Activated CD4-positive, alpha-beta T cell treated with anti-CD3 and anti-CD28 coated beads, Interleukin-2, amount 10 ng/mL, durations not matched to agents 7 days and 5 days (primary cell): ENCODE measurements at places on chromosomes 7 and 10.
A peak's percentile ranks its signal among the peaks of the same experiment; 100 is the strongest.

GRCh38 chr7:157292770-157293412, 43.9 kb upstream of the DNAJB6 start:
- no peak for DNase-seq

- DNase-seq: no peak
Measured at GRCh38 chr7:40599836-40600235, 465.0 kb downstream of the SUGCT start.

DNA sequence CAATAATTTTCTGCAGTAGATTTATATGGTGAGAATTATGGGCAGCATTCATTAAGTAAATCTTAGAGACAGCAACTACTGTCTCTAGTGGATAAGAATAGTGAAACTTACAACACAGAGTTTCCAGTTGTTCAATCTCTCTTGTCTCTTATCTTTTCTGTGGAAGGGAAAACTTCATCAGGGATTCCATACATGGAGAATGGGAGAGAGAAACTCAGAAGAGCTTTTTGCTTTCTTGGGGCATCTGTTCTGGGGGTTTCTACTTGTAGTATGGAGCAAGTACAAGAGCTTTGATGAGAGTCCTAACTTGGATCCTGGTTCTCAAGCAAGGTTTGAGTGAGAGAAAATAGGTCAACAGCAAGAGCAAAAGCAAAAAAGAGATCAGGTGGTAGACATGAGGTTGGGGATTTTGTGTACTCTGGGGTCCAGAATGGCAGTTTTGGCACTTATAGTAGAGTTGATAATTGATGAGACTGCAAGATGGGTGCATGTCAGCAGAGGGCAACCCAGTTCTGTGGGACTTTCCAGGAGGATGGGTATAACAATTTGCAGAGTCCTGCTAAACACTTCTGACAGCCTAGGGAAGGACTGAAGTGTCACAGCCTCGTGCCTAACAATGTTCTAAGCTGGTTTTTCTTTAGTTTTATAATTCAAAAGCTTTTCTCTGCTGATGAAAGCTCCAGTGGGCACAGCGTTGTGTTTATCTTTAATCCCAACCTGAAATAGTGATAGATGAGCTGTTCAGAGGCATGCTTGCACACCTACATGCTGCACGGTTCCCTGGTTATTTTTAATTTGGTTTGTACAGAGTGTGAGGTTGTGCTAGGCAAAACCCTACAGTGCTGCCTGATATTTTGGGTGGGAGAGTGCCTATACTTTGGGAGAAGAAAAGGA, 32.0 kb upstream of the STRIP2 start:
- peak; percentile 18 for DNase-seq

GRCh38 chr7:36591636-36592035, 132.7 kb downstream of the AOAH start:
- DNase-seq: no peak

GRCh38 chr7:81195033-81195432, 276.2 kb upstream of the SEMA3C start:
- no peak for DNase-seq

- DNase-seq: no peak
Measured at GRCh38 chr10:61882621-61883370, 18.7 kb upstream of the ARID5B start.

DNA sequence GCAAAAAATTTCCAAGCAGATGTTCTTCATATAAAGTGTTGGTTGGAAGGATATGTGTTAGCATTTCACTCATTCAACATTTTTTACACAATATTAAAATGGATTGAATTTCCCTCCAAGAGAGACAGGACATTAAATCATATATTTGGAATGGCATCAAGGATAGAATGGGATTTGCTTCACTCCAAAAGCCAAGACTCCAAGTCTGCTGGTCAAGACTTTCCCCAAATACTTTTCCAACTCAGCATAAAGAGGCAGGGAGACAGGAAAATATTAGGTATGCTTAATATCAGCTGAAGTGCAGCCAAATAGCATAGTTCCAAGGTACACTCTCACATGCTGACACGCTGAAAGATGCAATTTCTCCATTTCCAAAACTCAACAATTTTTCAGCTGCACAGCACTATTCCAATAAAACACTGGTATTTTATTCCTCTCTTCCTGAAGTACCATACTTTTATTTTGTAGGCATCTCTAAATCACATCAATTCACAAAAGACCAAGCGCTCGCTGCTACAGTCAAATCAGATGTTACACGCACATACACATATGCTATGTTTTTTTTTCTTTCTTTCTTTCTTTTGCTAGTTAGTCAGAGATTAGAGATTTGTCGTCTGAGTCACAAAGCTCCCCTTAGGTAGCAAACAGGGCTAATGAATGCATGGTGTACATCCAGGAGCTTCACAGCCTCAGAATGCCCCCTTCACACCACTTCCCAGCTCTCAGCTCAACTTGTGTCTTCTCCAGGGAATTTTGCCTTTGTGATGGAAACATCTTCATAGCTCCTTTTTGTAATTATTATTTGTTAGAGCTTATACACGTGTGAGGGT, 1033.8 kb upstream of the AUTS2 start:
- no peak for DNase-seq
